ENCODE measurements at places on chromosomes 2 and 18. TPM values are rescaled to one million over a fixed set of nuclear protein-coding genes. Genes with fewer than 3 reads are reported as not detected.

- no peak for DNase-seq
These were observed 185.6 kb upstream of the SALL3 start for GRCh38 chr18:78794071-78794430.

- DNase-seq = no peak
These were observed 911.4 kb upstream of the SLC39A10 start for GRCh38 chr2:194745557-194746146.

CCDC178 gene
- not detected for total RNA-seq

- DNase-seq = no peak
These were observed 129.6 kb downstream of the GALNT14 start for GRCh38 chr2:31008561-31009114.

- DNase-seq = no peak
These were observed 33.9 kb downstream of the RAB31 start for GRCh38 chr18:9741793-9742523.

DNA sequence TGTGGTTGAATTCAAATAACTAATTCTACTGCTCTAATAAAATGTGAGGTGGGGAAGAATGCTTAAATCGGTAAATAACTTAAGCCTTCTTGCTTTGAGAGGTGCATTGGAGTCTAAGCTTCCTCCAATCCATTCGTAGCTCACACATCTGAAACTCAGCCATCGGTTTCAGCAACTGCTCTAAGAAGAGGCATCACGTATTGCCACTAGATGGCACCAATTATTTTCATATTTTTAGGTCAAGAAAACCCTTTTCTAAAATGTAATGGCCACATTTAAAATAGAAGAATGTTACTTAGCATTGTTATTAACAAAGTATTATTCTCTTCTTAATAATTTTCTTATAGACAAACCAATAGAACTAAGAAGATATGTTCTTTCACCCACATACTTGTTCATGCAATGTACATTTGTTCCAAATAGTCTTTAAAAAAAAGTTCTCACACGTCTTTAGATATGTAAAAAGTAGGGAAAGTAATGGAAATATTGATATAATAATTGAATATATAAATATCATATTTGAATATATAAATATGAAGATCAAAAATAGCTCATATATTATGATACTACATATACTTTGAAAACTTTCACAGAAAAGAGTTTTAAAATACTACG is 229.8 kb downstream of the CCDC178 start:
- no peak for DNase-seq

DNA sequence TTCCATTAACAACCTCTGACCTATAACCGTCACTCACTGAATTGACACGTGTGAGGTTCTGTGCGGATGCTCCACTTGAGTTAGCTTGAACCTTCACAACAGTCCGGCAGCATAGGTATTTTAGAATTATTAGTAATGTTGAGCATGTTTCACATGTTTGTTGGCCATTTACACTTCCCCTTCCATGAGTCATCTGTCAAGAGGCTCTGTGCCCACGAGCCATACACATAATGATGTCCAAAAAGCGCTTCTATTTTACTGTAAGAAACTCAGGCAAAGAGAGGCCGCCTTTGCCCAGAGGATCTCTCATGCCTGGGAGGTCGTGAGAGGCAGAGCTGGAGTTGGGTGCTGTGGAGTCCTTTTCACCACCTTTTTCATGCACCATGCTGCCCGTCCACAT is 28.9 kb upstream of the TMEM214 start:
- DNase-seq = no peak

CAB39 gene
- total RNA-seq = 25.3 TPM

- DNase-seq = no peak
These were observed 71.8 kb downstream of the GFPT1 start for GRCh38 chr2:69315160-69315761.

TBR1 gene
- not detected for total RNA-seq

- DNase-seq = no peak
These were observed 23.9 kb upstream of the TGIF1 start for GRCh38 chr18:3426074-3426473.

CNGA3 gene
- total RNA-seq = not detected

GRCh38 chr2:238449909-238450417 is 23.2 kb downstream of the ASB1 start:
- DNase-seq = peak; percentile 70

ZNF892 gene
- total RNA-seq = 1.2 TPM

- no peak for DNase-seq
These were observed 94.5 kb downstream of the SNTG2 start for GRCh38 chr2:1045109-1045508.

- DNase-seq = no peak
These were observed 3.3 kb downstream of the BAZ2B start for GRCh38 chr2:159613091-159613490.

- no peak for DNase-seq
These were observed 6.3 kb upstream of the DRC1 start for GRCh38 chr2:26395394-26395793.

DNA sequence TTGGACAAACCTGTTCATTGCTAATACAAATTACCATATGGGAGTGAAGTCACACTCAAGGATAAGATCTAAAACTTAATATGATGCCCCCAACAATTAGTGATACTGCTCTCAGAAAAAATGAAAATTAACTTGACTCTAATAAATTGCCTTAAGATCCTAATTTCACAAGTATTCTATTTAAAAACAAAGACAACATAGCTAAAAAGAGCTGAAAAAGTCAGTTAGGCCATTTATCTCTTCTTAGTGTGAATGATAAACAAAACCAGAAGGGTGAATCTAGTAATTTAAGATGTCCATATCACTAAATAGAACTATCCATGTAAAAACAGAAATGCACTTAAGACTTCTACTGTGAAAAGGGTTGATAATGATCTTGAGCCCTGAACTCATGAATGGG is 53.4 kb downstream of the FN1 start:
- no peak for DNase-seq

PELI1 gene
- 18.8 TPM for total RNA-seq

DNA sequence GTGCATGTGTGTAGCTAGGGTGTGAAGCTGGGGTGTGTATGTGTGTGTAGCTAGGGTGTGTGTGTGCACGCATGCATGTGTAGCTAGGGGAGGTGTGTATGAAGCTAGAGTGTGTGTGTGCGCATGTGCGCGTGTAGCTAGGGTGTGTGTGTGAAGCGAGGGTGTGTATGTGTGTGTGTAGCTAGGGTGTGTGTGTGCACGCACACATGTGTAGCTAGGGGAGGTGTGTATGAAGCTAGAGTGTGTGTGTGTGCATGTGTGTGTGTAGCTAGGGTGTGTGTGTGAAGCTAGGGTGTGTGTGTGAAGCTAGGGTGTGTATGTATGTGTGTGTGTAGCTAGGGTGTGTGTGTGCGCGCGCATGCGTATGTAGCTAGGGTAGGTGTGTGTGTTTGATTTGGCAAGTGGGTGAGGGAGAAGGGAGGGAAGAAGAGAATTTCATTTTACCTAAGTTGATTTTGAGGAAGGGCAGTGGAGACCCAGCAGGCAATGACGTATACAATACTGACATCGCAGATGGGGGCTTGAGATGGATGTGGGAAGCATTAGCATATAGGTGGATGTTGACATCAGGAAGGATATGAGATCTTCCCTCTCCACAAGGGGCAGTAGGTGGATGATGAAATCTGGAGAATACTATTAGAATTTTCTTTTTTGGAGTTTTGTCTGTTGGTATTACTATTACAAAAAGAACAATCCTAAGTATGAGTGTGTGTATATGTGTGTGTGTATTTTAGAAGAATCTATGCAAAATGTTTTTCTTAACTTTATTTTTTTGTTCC is 70.7 kb downstream of the PRELID3A start:
- DNase-seq = no peak

- no peak for DNase-seq
These were observed 63.9 kb downstream of the ZEB2 start for GRCh38 chr2:144455987-144456386.

GRCh38 chr2:182668671-182669070 is 47.4 kb upstream of the DNAJC10 start:
- no peak for DNase-seq

CNOT11 gene
- total RNA-seq = 20.2 TPM
